ENCODE measurements at places on chromosomes 7 and 10. TPM values are rescaled to one million over a fixed set of nuclear protein-coding genes. Genes with fewer than 3 reads are reported as not detected.

DNA sequence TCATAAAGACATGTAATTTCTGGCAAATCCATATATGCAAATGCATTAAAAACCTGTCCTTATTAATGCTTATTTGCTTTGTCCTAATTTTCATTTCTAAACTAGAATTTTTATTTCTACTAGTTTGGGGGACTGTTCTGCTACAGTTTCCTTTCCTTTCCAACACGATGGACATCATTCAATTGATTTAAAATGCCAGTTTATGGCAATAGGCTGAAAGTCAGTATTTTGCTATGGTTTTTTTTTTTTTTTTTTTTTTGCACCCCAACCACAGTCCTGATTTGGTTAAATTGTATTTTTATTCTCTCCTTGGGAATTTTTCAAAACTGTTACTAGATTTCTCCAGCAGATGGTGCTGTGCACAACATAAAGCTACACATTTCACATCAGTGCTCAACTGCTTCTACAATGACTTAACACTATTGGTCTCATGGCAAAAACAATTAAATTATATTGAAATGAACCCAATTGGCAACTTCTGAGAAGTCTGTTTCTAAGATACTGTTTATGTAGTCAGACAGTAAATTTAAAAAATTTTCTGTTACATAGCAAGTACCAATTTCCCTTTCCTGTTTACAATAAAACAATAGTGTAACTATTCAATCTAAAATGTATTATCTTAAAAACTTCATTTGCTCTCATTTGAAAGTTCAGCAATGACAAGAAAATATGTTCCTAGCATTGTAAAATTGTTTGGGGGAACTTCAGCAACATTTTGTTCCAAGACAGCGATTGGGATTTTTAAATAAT, 193.8 kb upstream of the CCDC6 start:
- no peak for DNase-seq

DNA sequence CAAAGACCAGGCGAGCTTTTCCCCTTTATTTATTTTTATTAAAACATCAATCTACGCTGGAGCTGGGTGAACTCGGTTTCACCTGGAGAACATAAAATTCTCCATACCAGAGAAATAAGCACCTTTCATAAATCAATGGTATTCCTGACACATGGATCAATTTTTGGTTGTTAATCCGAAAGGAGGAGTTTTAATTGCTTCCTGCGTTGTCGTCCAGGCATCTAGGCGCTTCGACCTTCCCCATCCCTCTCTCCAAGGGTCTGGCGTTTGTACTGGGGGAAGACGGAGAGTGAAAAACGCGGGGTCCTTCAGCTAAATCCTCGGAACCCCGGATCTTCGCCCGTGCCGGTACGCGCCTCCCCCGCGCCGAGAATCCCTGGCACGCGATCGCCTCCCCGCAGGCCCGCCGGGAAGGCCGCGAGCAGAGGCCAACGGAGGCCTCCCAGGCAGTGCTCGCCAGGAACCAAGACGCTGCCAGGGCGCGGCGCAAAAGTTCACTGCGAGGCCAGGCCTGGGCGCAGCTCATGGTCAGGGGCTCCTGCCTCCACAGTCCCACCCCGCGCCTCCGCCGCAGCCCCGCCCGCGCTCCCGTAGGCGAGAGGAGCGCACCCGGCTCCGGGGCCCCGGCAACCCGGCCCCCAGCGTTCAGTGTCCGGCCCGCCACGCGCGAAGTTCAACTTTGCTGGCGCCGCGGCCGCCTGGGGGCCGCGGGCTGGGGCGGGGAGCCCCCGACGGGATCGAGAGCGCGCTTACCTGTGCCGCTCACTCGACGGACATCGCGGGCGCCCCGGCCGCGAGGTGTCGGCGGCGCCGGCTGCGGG, 8.3 kb upstream of the EBF3 start:
- DNase-seq: no peak

AKR1E2 gene
- total RNA-seq: 5.4 TPM

SYT15 gene
- total RNA-seq: 3.2 TPM

- DNase-seq: no peak
These were observed 36.2 kb upstream of the HECW1 start for GRCh38 chr7:43076189-43076605.

CEP55 gene
- 1.4 TPM for total RNA-seq

DNA sequence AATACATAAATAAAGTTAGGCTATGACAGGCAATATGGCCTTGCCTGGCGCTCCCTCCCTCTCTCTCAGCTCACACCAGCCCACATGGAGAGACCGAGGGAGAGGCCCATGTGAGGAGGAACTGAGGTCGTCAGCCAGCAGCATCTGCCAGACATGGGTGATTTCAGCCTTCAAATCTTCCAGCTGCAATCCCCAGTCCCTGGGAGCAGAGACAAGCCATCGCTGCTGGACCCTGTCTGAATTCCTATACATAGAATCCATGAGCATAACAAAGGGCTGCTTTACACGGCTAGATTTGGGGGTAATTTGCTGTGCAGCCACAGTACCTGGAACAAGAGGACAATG, 35.6 kb downstream of the ANKRD16 start:
- no peak for DNase-seq

PPRC1 gene
- total RNA-seq: 14.3 TPM

DNA sequence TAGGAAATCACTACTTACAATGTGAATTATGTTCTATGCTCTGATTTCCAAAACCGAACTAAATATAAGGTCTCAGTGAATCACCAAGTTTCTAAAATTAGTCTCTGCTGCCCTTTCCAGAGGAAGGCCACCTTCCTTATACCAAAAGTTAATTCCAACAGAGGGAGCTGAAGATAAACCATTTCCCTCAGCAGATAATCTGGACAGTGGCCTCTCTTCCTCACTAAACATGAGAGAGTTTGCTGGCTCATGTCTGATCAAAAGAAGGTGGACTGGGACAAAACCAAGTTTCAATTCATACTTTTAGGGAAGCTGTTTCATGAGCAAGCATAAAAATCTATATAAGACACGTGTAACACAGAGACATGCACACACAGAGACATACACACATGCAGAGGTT, 6.4 kb downstream of the FEZF1 start:
- no peak for DNase-seq

DNA sequence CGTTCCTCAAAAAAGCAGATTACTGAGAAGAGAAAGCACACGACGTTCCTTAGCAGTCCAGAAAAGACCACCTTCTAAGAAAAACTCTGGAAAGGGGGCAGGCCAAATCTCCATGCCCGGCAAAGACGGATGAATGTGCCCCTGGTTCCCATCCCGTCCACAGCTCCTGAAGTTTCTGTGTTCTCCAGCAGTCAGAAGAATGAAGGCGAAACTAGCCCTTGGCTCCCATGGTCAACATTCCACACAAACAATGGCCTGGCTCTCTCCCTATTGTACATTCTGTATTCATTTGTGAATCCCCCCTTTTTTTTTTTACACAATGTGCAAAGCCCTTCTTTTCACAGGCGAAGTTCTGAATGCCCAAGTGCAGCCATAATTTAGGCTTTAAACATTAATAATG, 5.3 kb downstream of the CTBP2 start:
- DNase-seq: no peak

- no peak for DNase-seq
These were observed 8.3 kb upstream of the FRMPD2 start for GRCh38 chr10:48282829-48283228.

SBDS gene
- 210 TPM for total RNA-seq

DNA sequence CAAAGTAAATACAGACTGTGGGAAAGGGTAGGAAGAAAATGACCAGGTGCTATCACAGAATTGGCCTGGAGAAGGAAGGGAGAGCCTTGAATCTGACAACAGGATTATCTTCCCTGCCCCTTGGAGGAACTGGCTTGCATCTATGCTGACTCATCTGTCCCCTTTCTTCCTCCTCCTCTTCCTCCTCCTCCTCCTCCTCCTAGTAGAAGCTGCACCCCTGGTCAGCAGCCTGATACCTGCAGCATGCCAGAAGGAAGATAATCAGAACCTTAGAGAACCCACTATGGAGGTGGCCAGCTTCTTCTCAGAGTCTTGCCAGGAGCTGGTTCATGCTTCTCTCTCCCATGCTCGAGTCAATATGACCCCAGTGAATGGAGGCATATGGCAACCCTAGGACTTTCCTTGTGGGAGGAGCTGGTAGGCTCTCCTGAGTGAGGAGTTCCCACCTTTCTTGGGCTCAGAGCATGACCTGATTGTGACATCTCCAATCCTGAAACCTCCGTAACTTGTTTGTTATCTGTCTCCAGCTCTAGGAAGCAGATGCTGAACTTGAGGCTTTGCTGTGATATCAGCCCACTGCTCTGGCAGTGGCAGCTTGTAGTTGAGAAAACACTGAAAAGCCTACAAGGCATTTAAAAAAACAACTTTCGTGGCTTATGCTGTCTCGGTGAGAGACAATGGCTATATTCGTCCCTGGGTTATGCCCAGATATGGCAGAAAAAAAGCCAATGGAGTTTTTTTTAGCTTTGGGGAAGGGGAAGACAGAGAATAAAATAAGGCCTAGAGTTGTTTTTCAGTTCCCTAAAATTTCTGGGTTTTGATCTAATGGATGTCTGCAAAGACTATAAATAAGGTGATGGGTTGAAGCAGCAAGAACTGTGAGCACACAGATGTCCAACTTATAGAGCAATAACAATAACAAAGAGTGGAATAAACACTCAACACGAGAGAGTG, 60.6 kb downstream of the CDHR3 start:
- DNase-seq: no peak

DNA sequence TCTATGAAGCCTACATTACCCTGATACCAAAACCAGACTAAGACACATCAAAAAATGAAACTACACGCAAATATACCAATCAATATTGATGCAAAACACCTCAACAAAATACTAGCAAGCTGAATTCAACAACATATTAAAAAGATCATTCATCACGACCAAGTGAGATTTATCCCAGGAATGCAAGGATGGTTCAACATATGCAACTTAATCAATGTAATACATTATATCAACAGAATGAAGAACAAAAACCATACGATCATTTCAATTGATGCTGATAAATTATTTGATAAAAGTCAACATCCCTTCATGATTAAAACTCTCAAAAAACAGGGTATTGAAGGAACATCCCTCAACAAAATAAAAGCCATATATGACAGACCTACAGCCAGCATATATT, 5.7 kb downstream of the CLEC5A start:
- no peak for DNase-seq

KIAA1549 gene
- 1.8 TPM for total RNA-seq

PLXNA4 gene
- 17.6 TPM for total RNA-seq

Data from Right ventricle myocardium inferior (tissue), 1 donor.